ENCODE measurements at places on chromosomes 2 and 18.

- no peak for DNase-seq
Observed at GRCh38 chr18:35729991-35730668, 148.6 kb downstream of the GALNT1 start.

GRCh38 chr2:203080447-203081045 lies 65.9 kb downstream of the NBEAL1 start:
- DNase-seq, result no peak

GRCh38 chr2:192073878-192074277 lies 120.9 kb downstream of the TMEFF2 start:
- DNase-seq, result no peak

DNA sequence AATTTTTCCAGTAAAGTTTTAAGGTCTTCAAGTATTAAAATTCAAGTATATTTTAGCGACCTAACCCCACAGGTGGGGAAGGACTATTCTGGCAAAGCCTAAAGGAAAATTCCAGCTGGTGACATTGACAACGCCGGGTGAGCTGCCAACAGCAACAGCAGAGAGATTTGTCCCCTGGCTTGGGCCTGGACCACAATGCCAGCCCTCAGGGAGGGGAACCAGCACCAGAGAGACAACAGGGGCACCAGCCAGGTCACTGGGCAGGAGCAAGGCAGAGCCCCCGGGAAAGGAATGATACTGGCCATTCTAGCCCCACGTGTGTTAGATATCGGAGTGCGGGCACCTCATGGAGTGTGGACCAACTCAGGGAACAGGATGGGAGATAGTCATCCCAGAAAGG lies 95.7 kb downstream of the ARMC9 start:
- no peak for DNase-seq

DNA sequence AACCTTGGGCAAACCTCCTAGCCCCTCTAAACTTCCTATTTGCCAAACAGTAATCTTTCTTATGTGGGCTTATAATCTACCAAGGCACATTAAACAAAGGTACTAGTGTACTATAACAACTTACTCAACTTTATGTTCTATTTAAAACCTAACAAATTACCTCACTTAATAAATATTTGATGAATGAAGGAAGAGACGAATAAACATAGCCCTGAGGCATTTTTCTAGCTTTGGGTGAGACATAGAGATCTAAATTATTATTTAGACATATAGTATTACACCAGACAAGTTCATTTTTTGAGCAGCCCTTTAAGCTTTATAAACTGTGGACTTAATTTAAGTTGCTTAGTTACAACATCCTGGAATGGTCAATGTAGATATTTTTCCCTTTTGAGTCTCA lies 104.6 kb downstream of the UNC80 start:
- DNase-seq, result no peak

All from GM03348 (cell line).